ENCODE measurements at places on chromosomes 3 and 15.

DNA sequence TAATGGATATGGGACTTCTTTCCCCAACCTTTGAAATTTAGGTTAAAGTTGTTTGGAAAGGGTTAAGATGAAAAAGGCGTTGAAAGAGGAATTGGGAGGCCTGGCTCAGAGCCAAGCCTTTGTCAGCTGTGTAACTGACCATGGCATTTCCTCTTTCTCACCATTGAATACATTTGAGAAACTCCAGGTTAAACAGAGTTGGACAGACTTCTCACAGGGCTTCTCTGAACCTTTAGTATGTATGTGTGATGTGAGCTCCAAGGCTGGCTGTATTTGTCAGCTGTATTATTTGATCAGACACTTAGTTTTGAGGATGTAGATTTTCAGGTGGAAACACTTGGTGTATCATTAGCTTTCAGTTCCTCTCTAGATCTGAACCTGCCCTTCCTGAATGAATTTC lies 136.4 kb upstream of the GOLGA6L4 start:
- no peak for DNase-seq

- no peak for DNase-seq
Observed at GRCh38 chr3:187211532-187212195, 14.4 kb downstream of the RTP1 start.

DNA sequence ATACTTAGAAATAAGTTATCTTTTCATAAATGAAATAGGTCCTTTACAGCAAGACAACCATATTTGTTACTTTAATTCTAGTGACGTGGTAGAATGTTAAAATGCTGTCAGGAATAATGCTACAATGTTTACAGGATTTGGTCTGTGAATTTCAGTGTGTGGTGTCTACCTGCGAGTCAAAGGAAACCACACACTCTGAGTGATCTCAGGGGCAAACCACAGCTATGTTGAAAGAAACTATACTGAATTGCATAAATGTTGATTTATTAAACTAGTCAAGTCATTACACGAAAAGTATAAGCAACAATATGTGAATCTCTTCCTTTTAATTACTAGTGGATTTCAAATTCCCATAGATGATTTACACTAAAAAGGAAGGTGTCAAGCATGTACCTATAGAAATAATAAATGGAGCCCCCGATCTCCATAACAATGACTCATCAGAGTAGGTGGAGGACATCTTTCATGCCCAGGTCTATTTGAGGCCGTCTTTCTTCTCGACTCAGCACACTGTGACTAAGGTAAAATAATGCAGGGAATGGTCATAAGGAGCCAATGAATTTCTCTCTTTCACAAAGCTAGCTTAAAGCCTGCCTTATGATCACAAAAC lies 463.0 kb downstream of the ERC2 start:
- no peak for DNase-seq

GRCh38 chr3:58411036-58411435 lies 22.6 kb downstream of the PDHB start:
- DNase-seq = no peak

DNA sequence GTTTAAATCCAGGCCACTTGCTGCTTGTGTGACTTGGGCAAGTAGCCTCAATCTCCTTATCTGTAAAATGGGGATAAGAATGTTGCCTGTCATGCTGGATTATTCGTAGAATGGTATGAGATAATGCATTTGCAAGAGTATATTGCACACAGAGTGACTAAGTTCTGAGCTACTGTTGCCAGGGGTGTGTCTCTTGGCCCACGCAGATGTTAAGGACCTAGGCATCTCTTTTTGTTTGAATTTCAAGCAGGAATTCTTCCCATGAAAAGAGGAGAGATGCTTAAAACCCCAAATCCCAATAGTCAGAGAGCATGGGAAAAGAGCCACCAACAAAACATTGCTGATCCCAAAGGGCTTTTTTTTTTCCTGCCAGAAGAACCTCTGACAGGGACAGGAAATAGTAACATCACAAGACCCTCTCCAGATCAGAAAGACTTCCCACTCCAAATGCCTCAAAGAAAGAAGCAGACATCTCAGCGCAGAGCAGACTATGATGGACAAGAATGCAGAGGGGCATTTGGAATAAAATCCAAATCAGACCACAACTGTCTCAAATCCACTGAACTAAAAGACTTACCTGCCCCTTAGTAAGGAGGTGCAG lies 90.5 kb downstream of the MRPL46 start:
- DNase-seq = no peak

DNA sequence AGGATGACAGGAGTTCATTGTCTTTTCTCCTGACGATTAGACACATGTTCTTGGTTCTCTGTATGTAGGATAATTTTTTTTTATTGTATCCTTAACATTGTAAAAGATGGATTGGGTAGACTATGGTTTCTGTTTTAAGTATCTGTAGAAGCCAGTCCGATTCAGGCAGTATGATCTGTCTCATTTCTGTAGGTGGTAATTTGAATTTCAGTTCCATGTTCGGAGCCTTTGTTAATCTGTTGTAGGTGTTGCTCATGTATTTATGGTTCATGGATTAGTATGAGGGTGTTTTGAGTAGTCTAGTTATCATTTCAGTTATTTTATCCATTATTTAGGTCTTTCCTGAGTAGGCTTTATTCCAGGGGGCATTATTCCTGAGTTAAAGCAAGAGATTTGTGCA lies 32.4 kb upstream of the MME start:
- DNase-seq = no peak

- DNase-seq = no peak
Observed at GRCh38 chr3:29827756-29828155, 546.9 kb downstream of the RBMS3 start.

DNA sequence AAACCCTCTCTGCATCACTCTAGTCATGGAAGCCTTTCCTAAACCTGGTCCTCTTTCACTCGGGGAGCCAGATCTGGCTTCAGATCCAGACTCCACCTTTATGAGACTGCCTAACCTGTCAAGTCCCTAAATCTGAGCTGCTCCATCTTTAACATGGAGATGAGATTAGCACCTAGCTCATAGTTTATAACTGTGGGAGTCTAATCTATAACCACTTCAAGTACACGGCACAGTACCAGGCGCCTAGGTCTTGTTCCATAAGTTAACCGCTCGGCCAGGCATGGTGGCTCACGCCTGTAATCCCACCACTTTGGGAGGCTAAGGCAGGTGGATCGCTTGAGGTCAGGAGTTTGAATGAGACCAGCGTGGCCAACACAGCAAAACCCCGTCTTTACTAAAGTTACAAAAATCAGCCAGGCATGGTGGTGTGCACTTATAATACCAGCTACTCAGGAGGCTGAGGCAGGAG lies 30.3 kb downstream of the TPM1 start:
- DNase-seq = no peak

- DNase-seq = no peak
Observed at GRCh38 chr3:98233468-98233867, 30.6 kb upstream of the OR5H6 start.

DNA sequence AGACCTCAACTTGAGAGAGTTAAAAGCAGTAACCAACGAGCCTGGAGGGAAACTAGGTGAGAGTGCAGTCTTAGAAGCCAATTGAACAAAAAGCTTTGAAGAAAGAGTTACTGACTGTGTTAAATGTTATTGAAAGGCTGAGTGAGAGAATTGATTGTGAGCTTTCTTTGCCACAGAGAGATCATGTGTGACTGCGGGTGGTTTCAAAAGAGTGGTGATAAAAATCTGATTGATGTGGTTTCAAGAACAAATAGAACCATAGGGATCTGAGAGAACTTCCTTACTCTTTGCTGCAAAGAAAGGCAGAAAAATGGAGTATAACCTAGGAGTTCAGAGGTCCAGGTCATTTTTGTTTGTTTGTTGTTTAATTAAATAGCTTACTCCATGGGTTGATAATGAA lies 759.9 kb upstream of the ALCAM start:
- no peak for DNase-seq

GRCh38 chr3:100869787-100870186 lies 123.4 kb downstream of the ABI3BP start:
- no peak for DNase-seq

DNA sequence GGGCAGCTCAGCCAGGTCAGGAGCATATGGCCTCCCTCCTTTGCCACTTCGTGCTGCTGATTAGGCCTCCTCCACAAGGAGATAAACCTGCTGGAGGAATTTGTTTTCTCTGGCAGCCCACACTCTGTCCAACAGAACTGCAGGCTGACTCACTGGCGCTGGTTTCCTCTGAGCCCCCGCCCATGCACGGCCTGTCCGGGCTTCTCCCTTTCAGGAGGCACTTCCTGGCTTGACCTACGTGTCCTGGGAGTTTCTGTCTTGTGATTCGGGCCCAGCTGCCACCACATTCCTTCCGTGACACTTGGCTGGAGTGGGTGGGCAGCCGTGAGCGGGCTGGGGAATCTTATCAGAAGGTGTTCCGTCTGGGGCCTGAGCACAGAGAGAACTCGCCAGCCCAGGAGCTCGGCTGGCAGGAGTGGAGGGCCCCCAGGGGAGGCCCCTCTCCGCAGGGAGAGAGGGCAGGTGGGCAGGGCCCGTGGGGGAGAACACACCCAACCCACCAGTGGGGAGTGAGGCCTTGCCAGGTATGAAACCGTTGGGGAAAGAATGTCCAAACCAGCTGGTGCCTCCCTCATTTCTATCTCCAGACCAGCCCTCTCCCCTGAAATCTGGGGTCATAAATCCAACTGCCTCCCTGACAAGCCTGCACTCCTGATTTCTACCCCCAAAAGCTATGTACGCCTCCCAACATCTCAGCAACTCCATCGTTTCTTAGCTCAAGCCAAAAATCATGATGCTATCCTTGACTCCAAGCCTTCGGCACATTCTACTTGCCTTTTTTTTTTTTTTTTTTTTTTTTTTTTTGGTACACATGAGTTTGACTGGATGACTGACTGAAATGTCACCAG lies 110.6 kb upstream of the MEF2A start:
- DNase-seq = no peak

DNA sequence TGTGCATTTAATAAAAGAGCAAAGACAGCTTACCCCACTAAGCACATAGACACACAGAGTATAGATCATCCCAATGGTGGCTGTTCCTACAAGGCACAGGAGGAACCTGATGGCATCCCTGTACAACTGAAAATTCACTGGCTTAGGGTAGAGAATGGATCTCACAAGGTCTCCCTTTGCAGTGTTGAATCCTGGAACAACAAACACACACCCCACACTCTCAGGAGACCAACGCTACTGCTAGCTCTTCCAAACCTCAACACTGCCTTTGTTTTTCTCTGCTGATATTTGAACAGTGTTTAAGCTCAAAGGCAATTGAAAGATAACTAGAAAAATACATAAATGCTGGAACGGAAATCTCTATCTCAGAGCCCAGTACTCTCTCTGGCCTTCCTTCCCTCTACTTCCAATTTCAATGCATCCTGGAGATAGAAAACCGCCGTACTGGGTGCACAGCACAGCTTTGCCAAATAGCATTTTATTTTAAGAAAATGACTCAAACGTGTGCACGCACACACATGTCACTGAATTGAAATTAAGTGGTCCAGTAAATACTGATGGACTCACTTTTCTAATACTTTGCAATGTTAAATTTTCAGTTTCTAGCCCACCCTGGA lies 87.5 kb upstream of the ATP13A5 start:
- DNase-seq = no peak

- DNase-seq = peak; percentile 24
Observed at GRCh38 chr15:89356634-89357298, 22.1 kb upstream of the POLG start.

DNA sequence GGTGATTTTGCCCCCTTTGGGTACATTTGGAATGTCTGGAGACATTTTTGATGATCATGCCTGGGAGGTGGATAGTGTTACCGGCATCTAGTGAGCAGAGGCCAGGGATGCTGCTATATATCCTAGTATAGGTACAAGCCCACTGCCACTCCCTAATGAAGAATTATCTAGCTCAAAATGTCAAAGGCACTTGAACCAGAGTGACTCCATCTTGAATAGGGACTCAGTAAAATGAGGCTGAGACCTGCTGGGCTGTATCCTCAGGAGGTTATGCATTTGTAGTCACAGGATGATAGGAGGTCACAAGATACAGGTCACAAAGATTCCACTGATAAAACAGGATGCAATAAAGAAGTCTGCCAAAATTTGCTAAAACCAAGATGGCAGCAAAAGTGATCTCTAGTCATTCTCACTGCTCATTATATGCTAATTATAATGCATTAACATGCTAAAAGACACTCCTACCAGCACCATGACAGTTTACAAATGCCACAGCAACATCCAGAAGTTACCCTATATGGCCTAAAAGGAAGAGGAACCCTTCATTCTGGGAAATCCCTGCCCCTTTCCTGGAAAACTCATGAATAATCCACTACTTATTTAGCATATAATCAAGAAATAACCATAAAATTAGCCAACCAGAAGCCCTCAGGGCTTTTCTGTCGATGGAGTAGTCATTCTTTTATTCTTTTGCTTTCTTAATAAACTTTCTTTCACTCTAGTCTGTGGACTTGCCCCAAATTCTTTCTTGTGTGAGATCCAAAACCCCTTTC lies 40.0 kb upstream of the FAM3D start:
- DNase-seq = no peak

- no peak for DNase-seq
Observed at GRCh38 chr3:186224041-186224610, 115.2 kb upstream of the ETV5 start.

- no peak for DNase-seq
Observed at GRCh38 chr15:57418635-57419034, 42.3 kb downstream of the CGNL1 start.

GRCh38 chr3:152105446-152105845 lies 163.3 kb upstream of the MBNL1 start:
- DNase-seq = no peak

- no peak for DNase-seq
Observed at GRCh38 chr3:85495602-85496001, 536.8 kb downstream of the CADM2 start.

DNA sequence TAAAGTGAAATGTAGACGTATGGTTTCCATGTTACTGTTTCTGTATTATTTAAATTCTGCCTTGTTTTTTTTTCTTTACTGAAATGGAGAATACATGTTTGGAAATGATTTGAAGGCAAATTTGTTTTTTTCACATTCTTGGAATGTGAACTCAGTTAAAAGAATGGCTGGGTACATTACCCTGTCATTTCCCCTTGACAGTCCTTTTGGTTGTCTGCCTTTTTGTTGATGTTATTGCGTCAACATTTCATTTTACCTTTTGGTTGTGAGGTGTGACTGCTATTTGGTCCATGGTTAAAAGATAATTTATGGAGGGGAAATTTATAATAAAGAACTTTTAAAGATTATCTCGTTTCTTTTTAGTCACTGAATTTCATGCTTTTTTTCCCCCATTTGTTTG lies 3.2 kb upstream of the GPR171 start:
- peak; percentile 60 for DNase-seq

- peak; percentile 18 for DNase-seq
Observed at GRCh38 chr3:67381667-67382272, 272.6 kb downstream of the SUCLG2 start.

GRCh38 chr3:152196782-152197181 lies 71.9 kb upstream of the MBNL1 start:
- DNase-seq = peak; percentile 78

- no peak for DNase-seq
Observed at GRCh38 chr15:48754011-48754410, 56.9 kb downstream of the CEP152 start.

GRCh38 chr15:37446921-37447320 lies 346.6 kb upstream of the MEIS2 start:
- DNase-seq = no peak

GRCh38 chr3:192186498-192186897 lies 540.8 kb downstream of the FGF12 start:
- DNase-seq = no peak

GRCh38 chr15:89184357-89184756 lies 37.0 kb downstream of the RLBP1 start:
- no peak for DNase-seq

GRCh38 chr3:148232389-148232788 lies 465.3 kb upstream of the AGTR1 start:
- no peak for DNase-seq
